ENCODE measurements at places on chromosomes 1 and 21. TPM values are rescaled to one million over a fixed set of nuclear protein-coding genes. Genes with fewer than 3 reads are reported as not detected.

DNA sequence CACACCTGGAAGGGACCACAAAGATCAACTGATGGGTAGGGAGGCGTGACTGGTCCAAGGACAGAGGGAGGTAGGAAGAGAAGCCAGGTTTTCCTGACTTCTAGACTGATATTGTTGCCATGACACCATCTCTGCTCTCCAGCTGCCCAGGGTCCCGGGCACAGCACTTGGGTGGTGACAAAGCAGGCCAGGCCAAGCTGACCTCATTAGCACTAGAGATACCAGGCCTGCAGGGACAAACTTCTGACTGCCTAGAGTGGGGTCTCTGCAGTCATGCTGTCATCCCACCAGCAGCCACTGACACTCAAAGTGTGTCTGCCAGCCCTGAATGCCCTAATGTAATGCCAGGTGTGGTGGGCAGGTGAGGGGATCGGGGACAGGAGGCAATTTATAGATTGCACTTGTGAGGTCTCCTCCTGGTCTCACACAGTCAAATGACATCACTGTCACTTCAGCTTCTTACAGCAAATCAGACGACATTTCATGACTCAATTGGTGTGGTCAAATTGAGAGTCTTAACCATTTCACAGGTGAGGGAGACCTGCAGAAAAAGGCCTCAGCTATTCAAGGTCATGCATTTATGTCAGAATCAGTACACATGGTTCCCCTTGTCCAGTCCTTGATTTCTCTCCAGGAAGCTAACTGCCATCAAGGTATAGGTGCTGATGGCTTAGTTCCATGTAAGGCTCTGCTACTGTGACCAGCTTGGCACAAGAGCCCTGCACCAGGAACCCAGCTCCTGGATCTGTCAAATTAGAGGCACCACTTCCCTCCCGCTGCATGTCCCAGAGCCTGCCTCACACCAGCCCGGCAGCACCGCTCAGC is 2.7 kb downstream of the SLC9A1 start:
- no peak for DNase-seq
- H3K4me1 ChIP-seq: peaks cover 45% of the 10 kb centered on the region
- H3K4me3 ChIP-seq: peak overlapping the region; percentile 62
- peak overlapping the region; percentile 93 for H3K27ac ChIP-seq
- peaks cover 5% of the 10 kb centered on the region for H3K36me3 ChIP-seq

DNA sequence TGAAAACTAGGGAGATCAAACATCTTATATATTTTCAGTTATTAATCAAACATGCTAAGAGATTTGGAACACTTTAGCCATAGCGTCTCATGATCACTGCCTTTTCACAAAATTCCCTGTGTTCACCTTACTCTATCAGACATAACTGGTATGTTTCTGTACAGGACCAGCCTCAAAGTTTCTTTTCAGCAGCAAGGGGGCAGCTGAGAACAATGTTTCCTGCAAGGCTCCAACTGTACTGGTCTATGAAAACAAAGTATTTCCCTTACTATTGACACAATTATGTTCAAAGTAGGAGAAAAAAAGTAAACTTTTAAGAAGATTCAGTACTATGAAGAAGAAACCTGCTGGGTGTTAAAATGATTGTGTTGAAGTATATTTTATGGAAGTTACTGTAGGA is 98.5 kb downstream of the ATF6 start:
- DNase-seq: no peak
- peaks cover 88% of the 10 kb centered on the region for H3K36me3 ChIP-seq
- no peak overlapping the region for H3K4me3 ChIP-seq
- no peaks in the 10 kb centered on the region for H3K4me1 ChIP-seq

DNA sequence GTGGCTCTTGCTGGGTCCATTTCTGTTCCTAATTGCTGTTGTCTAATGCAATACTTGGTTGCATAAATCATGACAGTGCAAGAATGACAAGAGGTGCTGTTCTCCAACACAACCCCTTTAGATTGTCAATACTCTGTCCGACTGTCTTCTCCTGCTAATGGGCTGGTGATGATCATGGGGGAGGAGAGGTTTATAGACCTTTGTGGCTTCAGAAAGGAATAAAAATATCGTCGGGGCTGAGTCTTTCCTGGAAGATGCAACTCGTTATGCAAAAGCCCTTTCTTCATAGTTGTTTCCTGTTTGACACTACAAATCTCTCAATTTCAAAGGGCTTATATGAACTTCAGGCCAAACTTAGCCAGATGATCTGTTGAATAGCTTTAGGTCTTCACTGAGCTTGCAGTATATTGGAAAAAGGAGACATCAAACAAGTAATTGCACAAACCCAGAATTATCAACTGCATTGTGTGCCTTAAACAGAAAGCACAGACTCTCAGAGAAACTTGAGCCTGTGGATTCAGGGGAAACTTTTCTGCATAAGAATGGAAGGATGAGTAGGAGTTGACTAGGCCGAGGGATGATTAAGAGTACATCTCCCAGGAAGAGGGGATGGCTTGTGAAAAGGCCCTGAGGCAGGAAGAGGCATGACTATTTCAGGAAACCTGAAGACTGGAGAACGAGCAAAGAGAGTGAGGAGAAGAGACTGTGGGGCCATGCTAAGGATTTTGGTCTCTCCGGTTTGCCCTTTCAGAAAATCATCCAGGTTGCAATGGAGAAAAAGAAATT is 107.6 kb downstream of the TSEN15 start:
- peaks cover 60% of the 10 kb centered on the region for H3K4me1 ChIP-seq
- H3K4me3 ChIP-seq: no peak overlapping the region
- H3K36me3 ChIP-seq: no peaks in the 10 kb centered on the region
- H3K27ac ChIP-seq: peak overlapping the region; percentile 84

Gene LAMC2
- 0.33 TPM for total RNA-seq

DNA sequence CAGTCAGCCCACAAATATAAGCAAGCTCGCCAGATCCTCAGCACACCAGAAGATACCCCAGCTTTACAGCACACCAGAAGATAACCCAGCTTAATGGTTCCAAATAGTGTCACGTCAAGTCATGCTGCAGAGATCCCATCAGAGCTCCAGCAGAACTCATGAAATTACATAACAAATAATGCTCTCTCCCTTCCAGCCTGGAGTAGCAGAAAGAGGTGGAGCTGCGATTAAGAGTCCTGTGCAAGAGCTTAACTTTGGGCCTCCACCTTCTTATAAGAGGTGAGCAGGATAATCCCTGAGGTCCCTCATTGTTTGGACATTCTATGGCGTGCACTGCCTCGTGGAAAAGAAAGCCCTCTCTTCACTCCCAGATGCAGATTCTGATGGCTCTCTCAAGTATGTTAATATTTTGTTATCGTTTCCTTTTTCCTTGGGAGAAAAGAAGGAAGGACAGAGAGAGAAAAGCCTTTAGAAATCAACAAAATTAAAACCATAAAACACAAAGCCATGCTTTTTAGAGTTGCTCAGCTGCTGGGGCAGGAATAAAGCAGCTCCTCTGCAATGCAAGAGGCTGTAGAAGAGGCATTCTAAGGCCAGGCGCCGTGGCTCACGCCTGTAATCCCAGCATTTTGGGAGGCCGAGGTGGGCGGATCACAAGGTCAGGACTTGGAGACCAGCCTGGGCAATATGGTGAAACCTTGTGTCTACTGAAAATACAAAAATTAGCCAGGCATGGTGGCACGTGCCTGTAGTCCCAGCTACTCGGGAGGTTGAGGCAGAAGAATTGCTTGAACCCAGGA is 59.1 kb downstream of the GLUL start:
- H3K27ac ChIP-seq: no peak overlapping the region
- H3K27me3 ChIP-seq: no peaks in the 10 kb centered on the region
- no peaks in the 10 kb centered on the region for H3K36me3 ChIP-seq
- DNase-seq: no peak
- H3K4me1 ChIP-seq: peaks cover 9% of the 10 kb centered on the region

Gene CHIA
- total RNA-seq: not detected

DNA sequence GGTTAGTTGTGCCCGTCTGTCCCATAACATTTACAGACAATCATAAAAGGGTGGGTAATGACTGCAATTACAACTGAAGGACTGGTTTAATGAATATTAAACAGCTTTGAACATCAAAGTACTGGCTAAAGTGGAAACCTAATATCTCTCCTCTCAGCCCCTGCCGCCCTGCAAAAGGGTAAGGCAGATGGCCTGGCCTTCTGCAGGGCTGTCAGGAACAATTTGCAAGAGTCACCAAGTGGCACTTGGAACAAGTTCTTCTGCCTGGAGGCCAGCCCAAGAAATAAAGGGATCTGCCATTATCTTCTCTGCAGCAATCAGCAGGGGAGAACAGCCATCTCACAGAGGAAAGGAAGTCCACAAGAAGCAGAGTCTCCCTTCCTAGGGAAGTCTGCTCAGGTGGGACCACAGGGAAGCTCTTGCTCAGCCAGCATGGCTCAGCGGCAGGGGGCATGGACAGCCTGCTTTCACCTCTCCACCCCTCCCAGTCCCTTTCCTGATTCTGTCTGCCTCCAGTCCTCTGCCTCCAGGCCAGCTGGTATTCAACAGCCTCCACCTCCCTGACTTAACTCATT is 96.1 kb downstream of the TRABD2B start:
- H3K36me3 ChIP-seq: no peaks in the 10 kb centered on the region
- DNase-seq: no peak
- H3K27ac ChIP-seq: no peak overlapping the region
- H3K27me3 ChIP-seq: no peaks in the 10 kb centered on the region

DNA sequence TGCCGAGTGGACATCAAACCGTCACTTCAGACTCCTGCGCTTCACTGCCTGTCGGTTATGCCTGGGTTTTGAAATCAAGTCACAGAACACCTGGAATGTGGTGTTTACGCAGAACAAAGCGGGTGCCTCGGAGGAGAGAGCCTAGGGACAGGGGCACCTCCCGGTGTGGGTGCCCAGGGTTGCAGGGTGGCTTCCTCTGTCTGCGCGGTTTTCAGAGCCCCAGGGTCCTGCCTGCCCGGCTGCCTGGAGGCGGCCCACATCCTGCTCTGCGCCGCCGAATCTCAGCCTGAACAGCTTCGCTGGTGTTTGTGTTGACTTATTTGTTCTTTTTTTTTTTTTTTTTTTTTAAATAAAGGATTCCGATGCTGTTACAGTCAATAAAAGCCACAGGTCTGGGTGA is 113.5 kb upstream of the COL6A1 start:
- peaks cover 8% of the 10 kb centered on the region for H3K4me1 ChIP-seq
- DNase-seq: peak; percentile 67
- H3K27ac ChIP-seq: no peak overlapping the region

Gene VANGL2
- total RNA-seq: 7.7 TPM

DNA sequence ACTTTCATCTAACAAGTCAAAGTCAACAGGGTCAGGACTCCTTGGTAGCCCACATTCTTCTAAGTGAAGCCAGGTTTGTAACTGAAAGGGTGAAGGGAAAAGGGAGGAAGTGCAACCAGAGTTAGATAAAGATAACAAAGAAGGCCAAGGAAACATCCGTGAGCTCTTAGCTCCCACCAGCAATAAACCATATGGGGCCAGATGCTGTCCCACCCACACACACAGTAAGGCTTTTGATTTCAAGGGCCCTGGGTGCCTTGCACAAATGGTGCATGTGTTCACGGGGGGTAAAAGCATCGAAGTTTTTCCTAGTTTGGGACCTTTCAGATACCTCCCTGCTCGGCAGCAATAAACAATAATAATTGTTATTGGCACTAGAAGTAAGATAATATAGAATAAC is 5.1 kb upstream of the TIAM1 start:
- H3K4me3 ChIP-seq: no peak overlapping the region
- DNase-seq: no peak
- H3K27ac ChIP-seq: no peak overlapping the region
- H3K36me3 ChIP-seq: no peaks in the 10 kb centered on the region

DNA sequence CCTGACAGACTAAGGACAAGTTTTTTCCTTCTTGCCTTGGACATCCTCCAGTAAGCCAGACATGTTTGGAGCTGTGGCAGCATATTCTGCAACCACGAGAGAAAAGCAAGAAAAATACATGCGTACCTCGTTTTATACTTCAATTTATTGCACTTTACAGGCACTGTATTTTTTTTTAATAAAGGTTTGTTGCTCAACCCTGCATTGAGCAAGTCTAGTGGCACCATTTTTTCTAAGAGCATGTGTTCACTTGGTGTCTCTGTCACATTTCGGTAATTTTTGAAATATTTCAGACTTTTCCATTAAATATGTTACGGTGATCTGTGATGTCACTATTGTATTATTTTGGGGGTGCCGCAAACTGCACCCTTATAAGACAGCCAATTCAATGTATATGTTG is 2.1 kb upstream of the SSX2IP start:
- DNase-seq: no peak
- H3K4me1 ChIP-seq: peaks cover 57% of the 10 kb centered on the region
- H3K27ac ChIP-seq: peak overlapping the region; percentile 58
- no peaks in the 10 kb centered on the region for H3K36me3 ChIP-seq
- H3K27me3 ChIP-seq: no peaks in the 10 kb centered on the region

DNA sequence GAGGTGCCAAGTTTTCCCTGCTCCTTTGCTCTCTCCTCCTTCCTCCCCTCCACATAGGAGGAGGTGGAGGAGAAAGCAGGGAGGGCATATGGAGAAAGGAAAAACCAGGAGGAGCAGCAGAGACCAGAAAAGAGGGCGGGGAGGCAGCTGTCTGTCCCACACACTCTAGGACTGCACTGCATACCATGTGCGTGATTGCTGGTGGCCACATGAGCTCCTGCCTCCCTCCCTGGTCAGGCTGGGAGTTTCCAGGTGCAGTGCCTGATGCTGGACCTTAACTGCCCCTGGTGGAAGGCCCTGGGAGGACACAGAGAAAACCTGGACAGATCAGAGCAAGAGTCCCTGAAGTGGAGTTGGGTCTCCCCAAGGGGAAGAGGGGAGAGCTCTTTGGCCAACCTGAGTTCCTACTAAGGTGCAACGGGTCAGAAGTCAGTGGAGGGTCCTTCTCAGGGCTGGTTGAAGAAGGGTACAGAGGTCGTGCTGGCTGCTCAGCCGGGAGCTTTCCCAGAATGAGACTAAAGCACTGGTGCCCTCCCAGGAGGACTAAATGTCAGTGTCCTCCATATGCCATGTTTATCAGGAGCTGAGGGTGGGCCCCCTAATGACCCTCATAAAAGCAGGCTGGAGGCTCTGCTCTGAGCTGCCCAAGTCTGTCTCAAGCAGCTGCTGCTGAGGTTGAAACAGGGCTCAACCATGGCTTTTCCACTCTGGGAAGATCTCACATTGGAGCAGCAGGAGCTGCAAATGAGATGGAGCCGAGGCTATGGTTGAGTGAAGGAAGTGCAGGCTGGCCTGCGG is 3.5 kb upstream of the LGR6 start:
- H3K4me1 ChIP-seq: peaks cover 11% of the 10 kb centered on the region
- H3K27me3 ChIP-seq: peaks cover 22% of the 10 kb centered on the region
- DNase-seq: no peak
- H3K27ac ChIP-seq: no peak overlapping the region
- no peak overlapping the region for H3K4me3 ChIP-seq

DNA sequence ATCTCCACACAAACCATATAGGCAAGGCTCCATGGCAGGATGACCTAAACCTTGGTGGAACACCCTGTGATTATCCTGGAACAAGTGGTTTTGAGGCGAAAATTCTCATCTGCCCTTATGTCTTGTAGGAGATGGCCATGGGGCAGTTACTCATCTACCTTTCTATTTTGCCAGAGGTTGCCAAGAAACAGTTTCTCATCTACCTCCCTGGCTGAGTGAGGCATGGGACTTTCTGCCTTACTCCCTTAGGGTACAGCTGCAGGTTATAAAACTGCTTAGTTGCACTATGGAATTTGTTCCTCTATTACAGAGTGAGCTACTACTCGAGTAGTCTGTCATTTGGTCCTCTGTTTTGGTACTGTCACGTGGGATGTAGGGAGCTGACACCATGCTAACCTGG is 31.3 kb upstream of the GUCA2A start:
- H3K4me3 ChIP-seq: no peak overlapping the region
- H3K27ac ChIP-seq: no peak overlapping the region
- no peaks in the 10 kb centered on the region for H3K27me3 ChIP-seq
- H3K36me3 ChIP-seq: peaks cover 89% of the 10 kb centered on the region
- no peaks in the 10 kb centered on the region for H3K4me1 ChIP-seq

GRCh38 chr1:38418195-38419030 is 371.8 kb upstream of the POU3F1 start:
- no peak for DNase-seq
- peaks cover 3% of the 10 kb centered on the region for H3K27me3 ChIP-seq
- H3K27ac ChIP-seq: no peak overlapping the region
- no peaks in the 10 kb centered on the region for H3K4me1 ChIP-seq
- no peak overlapping the region for H3K4me3 ChIP-seq

All from spleen (tissue), 13 donors.